Putamen (tissue), 1 donor: ENCODE measurements at places on chromosomes 12 and 14.

- DNase-seq = no peak
Observed at GRCh38 chr14:101058571-101058970, 155.0 kb upstream of the RTL1 start.

DNA sequence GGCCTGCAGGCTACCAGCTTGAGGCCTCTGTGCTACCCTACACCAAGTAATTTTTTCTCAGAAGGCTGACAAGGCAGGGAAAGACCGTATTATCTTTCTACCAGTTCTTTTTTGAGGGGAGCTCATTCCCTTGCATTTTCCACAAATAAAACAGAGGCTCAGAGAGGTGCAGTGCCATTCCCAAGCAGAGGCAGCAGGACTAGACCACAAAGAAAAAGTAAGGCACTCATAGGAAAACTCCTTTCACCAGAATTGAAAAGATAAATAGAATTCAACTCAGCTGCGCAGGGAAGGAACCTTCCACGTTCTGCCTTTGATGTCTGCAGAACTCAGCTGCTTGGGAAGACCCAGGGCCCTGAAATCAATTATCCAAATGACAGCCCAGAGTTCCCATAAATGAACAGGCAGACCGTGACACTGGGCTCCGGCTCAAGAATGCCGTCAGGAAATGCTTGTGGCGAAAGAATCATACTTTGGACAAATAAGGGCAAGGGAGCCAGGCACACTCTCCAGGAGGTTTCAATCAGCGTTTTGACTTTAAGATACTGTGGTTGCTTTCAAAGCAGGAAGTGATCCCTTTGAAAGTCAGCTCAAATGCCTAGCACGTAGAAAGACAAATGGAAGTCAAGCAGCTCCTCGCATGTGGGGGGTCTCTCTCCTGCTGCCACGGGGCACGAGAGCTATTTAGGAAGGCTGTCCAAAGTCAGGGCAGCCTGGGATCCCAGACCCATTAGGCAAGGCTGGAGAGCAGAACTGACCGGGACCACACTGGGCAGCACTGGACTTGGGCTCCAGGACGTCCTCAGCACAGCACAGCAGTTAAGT, 14.0 kb downstream of the KCTD10 start:
- DNase-seq = no peak

- DNase-seq = no peak
Observed at GRCh38 chr14:25570483-25570882, 520.5 kb upstream of the STXBP6 start.

GRCh38 chr12:118925407-118925806, 55.9 kb upstream of the SRRM4 start:
- DNase-seq = no peak

DNA sequence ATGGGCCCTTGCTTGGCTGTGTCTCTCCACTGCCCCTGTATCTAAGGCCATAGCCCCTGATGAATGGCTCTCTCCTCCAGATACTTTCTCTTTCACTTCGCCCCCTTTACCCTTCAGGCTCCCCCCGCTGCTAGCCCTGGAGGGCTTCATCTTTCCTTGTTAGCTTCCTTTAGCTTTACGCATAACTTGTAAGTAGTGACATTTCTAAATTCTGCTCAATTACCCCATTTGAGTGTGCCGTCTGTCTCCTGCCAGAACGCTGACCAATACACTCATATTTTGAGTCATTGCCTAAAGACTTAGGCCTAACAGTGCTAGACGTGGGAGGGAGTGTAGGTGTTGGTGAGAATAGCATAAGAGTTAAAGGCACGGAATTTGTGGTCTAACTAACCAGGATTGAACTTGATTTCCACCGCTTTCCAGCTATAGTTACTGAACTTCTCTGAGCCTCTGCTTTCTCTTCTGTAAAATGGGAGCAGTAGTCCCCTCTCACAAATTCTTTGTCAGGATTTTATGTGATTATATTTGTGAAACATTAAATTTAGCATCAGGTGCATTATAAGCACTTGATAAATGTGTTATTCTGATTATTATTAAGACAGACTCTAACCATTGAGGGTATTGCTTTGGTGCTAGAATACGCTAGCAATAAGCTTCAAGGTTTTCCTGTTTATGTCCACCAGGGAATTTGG, 129.3 kb downstream of the ZFP36L1 start:
- DNase-seq = no peak

DNA sequence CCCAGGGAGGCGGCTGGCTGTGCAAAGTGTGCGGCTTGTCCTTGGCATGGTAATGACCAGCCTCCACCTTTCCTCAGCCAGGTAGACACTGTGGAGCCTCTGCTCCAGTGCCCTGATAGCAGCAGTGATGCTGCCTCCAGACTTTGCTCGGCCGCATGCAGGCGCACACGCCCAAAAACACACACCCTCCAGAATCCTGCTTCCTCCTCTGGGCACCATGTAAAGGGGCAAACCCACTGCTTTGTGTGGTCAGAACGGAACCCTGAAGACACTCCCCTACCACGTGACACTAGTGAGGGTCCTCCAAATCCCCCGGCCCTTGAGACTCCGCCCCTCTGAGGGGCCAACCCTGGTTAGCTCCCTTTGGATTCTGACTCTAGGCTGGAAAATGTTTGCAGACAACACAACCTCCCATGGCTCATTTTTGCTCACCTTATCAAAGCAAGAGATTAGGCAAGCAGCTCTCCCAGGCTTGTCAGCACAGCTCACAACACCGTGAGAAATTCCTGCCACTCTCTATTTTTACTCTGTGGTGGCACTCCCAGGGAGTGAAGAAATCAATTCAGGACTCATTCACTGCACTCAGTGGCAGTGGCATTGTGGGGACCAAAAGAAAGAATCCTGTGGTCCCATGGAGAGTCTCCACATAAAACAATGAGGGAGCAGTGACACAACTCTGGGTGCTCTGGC, 4.5 kb downstream of the KRT77 start:
- no peak for DNase-seq

DNA sequence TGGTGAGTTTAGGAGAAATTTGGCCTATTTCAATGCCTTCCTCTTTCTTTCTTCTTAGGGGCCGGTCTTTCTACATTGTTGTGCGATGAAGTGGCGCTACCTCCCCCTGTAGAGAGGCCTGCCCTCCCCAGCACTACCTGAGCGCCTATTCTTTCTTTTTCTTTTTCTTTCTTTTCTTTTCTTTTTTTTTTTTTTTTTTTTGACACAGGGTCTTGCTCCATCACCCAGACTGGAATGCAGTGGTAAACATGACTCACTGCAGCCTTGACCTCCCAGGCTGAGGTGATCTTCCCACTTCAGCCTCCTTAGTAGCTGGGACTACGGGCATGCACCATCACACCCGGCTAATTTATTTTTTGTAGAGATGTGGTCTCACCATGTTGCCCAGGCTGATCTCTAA, 136.1 kb upstream of the MAX start:
- no peak for DNase-seq

- no peak for DNase-seq
Observed at GRCh38 chr12:4579305-4580102, 17.5 kb downstream of the DYRK4 start.

GRCh38 chr12:132143336-132144071, 615 bp downstream of the DDX51 start:
- no peak for DNase-seq

DNA sequence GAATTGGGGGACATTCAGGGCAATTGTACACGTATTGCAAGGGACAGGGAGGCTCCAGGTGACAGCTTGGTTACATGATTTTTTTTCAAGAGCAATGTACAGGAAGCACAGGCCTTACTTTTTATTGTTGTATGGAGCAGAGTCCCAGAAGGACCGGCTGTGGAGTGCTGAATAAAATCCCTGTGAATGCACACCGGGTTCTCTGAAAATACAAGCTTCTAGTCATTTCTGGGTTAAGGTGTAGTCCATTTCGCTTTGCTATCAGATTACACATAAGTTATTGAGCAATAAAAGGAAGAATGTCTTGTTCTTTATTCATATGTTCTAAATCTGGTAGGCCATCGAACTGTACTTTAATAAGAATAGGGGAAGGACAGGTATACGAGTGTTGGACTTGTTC, 52.2 kb downstream of the PDE3A start:
- DNase-seq = no peak

DNA sequence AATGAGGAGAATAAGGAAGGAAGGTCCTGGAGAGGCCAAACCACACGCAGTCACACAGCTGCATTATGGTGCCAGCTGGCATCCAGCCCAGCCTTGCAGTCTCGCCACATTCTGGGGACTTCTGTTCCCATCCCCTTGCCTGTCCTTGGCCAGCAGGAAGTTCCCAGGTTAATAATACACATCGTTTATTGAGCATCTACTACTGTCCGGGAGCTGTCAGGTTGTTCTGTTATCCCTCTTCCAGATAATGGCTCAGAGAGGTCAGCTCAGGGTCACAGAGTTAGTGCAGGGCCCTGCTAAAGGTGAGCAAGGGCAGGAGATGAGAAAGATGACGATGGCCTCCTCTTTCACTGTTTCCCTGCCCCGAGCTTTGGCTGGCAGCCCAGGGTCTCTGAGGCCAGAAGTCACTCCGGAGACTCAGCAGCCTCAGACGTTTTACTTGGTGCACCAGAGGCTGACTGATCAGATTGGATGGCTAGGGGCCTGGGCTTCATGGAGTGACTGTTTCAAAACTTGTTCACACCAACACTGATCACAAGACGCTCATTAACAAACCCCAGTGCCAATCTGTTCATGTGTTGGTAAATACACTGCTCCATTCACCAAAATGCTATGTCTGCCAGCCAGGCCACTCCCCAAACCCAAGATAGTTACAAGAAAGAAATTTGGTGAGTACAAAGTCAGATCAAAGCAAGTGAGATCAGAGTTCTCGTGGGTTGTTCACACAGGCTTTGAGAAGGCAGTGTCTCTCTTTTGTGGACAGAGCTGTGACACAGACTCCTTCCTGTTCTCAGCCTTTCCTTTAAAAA, 79.2 kb downstream of the B4GALNT3 start:
- peak; percentile 34 for DNase-seq

DNA sequence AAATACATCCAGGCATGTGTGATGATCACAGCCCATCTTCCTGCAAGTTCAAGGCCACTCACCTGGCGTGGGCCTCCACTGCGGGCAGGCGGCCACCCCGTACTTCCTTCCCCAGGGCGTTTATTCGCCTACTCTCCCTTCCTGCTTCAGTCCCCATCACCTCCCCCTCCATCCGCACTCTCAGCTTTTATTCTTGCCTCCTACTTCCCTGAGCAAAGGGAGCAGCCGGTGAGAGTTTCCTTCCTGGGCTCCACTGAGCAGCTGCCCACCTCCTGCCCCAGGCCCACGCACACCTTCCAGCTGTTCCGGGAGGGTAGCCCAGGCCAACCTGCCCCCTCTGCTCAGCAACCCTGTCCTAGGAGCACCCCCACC, 4.1 kb downstream of the CYP46A1 start:
- peak; percentile 58 for DNase-seq

DNA sequence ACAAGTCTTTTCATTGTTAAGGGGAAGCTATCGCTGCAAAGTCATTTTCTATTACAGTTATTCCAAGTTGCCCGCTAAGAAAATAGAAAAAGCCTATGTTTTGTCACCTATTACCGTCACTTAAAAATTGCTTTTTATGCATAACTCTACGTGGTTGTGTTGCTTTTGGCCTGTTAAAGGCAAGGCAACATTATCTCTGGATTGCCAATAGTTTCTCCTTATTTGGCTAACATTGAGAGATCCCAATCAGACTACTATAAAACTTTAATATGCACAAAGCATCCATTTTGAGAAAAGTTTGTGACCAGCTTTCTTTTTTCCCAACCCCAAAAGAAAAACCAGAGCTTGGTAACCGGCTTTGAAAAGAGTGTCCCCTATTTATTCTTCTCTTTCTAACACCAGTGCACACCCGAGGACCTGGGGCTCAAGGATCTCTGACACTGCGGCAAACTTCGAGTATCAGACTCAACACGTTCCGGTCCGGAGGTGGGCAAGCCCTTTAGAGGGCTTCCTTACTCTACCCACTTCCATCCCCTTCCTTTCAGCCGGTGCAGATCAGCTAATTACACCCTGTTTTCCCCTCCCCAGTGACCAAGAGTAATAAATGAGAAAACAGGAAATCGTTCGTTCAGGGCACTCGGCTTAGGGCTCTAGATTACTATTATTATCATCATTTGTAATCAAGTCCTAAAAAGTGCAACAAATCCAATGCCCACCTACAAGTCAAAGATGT, 1.2 kb downstream of the PPP1R12A start:
- peak; percentile 8 for DNase-seq

- no peak for DNase-seq
Observed at GRCh38 chr14:61733972-61734371, 28.2 kb upstream of the SNAPC1 start.

DNA sequence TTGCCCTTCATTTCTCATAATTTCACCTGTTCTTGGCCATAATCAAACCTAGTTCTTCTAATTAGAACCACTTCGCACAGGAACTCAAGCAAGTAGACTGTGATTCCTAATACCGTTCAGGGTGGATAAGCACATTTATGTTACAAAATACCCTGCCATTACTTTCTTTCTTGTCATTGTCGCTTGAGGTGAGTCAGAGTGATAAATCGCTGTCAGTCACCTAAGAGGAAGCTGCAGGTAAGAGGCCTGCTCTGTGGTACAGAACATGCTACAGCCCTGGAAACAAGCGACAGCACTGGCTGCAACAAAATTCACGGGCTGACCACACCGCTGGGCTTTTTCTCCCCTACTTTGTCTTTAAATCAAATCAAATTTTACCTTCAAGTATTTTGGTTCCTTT, 218.2 kb downstream of the ANO6 start:
- DNase-seq = no peak

- DNase-seq = no peak
Observed at GRCh38 chr14:58636129-58636528, 1.6 kb upstream of the DACT1 start.

- DNase-seq = no peak
Observed at GRCh38 chr14:64391113-64391725, 3.1 kb downstream of the MTHFD1 start.

DNA sequence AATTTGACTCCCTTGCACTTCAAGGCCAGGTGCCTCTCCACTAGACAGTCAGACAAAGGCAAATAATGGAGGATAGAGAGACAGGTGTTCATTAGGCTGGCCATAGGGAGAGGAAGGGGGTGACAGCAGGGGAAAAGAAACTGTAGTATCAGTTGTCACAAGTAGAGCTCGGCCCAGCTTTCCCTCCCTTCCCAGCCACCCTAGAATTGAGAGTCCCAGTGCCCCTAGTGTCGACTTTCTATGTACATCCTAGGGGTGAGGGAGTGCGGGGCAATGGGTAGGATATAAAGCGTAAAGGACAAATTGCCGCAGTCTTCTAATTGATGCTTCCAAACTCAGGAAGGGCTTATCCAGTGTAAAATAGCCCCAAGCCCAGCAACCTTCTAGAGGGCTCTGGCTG, 39.0 kb downstream of the BAZ2A start:
- no peak for DNase-seq

DNA sequence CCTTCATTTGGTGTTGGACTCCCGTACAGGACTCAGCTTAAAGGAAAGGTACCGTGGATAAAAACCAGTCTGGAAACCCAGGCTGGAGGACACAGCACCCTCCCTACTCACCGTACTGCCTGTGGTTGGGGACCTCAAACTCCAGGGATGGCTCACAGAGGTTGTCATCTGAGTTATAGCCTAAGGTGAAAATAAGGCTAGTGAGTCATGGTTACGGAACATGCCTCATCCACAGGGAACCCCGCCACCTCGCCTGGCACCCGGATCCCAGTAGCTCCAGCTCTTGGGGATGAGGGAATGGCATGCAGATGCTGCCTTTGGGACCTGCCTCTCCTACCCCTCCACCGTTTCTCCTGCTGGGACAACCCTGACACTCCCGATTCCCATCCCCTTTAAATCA, 36.8 kb upstream of the GPR68 start:
- no peak for DNase-seq
